Right forelimb (tissue), 1 donor: ENCODE measurements at places on chromosomes 6 and 20.

GRCh38 chr20:16167423-16168130, 405.7 kb downstream of the KIF16B start:
- no peak for DNase-seq

DNA sequence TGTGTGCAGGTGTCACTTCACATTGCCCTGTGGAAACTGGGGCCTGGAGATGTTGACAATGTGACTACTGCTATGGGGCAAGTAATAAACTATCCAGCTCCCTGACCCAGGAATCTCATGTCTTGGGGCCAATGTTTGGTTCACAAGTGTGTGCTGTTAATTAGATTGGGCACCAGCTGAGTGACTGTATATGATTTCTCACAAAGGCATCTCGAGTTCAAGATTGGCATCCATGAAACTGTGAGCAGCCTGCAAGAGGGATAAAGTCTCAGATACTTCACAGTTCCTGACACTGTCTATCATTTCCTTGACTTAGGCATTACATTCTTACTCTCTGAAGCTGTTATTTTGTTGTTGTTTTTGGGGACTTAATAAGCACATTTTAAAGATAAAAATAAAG, 264.0 kb downstream of the PRKN start:
- DNase-seq, result no peak

- no peak for DNase-seq
These were observed 9.5 kb upstream of the NR2E1 start for GRCh38 chr6:108156180-108156937.

DNA sequence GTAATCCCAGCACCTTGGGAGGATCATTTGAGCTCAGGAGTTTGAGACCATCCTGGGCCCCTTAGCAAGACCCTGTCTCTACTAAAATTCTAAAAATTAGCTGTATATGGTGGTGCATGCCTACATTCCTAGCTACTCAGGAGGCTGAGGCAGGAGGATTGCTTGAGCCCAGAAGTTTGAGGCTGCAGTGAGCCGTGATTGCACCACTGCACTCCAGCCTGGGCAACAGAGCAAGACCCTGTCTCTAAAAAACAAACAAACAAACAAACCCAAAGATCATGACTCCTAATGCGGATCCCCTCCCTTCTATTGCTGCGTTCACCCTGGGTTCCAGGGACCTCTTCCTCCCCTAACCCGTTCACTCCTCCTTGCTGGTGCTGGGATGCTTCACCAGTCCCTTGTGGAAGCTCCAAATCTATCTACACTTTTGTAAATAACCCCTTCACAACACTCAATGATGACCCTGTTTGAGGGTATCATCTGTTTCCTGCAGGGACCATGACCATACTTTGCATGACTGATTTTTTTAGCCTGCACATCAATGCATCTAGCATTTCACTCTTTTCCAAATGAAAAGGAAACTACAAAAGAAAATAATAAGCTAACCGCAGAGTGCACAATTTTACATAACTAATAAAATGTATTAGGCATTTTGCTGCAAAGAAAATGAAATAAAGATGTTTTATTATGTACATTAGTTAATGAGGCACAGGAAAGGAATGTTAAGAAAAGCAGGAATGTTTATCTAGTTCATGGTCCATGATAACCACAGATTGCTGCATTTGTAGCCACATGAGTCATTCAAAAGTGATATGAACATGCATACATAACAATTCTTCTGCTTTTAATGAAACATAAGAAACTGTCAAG, 30.5 kb upstream of the IPCEF1 start:
- DNase-seq, result no peak

DNA sequence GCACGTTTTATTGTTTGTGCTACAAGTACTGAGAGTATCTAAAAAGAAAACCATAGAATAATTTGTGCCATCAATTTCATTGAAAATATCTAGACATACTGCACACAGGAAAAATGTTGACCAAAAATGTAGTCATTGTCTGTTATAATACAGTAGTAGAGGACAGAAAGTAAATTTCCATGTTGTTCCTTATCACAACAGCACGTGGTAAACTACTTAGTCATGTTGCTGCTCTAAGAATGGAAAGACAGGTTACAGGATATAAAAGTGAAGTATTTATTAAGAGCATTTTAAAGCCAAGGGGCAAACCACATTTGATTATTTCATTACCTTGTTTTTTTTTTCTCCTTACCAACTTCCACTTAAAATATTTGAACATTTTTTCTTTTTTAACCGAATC, 89.0 kb upstream of the CEP85L start:
- no peak for DNase-seq

GRCh38 chr6:143896126-143896860, 32.0 kb downstream of the ZC2HC1B start:
- DNase-seq, result no peak

DNA sequence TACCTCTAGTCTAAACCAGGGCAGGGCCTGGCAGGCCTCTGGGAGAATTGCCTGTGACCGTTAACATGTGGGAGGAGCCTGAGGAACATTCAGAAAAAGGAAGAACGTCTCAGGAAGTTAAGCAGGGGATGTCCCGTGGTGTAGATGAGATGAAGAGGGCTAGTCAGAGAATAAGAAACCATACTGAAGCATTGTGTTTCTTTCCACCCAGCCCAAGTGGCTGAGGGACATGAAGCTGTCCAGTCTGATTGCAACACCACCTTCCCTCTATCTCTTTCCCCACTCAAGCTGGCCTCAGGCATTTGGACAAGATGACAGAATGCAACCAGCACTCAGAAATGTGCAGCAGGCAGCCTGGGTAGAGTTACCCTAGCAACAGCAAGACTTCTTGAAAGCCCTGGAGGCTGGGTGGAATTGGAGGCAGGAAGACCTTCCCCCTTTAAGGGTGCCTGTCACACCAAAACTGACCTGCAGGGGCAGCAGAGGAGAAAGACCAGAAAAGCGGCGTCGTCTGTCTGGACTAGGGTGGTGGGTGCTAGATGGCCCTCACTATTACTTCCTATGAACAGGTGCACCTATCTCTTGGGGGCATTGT, 186.1 kb downstream of the UNC5CL start:
- DNase-seq, result no peak

GRCh38 chr6:153962555-153962954, 76.5 kb upstream of the OPRM1 start:
- DNase-seq, result no peak

DNA sequence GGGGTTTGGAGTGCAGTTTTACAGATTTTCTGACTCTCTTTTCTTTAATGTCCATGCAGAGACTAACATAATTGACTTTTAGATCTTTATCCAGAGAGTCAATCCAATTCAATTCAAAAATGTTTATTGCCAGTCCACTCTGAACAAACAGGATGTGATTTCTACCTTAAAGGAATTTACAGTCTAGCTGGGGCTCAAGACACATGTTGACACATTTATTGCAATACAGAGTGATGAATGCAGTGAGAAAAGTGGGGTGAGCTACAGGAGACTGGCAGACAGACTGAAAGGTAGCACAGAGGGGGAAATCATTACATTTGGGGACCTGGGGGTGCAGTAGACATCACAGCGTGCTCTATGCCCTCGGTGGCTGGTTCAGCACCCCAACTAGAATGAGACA, 193.9 kb downstream of the SLC24A3 start:
- DNase-seq, result no peak

DNA sequence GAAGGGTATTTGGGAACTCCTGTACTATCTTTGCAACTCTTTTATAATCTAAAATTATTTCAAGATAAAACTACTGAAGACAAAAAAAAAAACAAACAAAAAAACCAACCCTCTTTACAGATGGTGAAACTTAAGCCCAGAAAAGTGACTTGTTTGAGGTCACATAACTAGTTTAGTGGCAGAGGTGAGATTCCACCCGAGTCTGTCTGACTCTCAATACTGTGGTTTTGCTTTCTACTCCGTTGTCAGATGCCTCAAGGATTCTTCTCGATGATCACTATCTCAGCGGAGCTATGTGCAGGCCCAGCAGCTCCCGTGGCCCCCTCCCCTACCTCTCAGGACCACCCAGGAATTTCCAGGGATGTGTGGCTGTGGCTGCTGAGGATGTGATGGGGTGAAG, 36.1 kb upstream of the KCNB1 start:
- no peak for DNase-seq

DNA sequence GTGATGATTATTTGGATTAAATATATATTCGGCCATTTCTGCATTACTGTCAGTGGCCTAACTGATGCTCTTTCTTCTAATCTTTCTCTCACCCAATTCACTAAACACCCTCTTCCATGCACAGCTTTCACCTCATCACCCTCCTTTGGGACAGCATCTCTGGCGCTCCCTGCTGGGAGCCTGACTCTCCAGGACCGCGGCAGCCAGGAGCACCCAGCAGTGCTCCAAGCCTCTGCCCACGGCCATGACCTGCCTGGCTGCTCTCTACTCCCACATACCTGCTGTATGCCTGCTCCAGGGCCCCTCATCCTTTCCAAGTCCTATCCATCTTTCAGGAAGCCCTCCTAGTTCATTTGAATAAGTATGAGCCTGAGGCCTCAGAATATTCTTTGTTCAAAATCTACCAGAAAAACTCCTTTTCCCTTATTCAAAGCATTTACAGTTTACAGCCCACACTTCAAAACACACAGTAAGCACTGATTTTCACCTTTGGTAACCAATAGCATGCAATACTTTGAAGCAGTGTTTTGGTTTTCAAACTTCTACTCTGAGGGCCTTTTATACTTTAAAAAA, 15.2 kb downstream of the CTCFL start:
- no peak for DNase-seq

DNA sequence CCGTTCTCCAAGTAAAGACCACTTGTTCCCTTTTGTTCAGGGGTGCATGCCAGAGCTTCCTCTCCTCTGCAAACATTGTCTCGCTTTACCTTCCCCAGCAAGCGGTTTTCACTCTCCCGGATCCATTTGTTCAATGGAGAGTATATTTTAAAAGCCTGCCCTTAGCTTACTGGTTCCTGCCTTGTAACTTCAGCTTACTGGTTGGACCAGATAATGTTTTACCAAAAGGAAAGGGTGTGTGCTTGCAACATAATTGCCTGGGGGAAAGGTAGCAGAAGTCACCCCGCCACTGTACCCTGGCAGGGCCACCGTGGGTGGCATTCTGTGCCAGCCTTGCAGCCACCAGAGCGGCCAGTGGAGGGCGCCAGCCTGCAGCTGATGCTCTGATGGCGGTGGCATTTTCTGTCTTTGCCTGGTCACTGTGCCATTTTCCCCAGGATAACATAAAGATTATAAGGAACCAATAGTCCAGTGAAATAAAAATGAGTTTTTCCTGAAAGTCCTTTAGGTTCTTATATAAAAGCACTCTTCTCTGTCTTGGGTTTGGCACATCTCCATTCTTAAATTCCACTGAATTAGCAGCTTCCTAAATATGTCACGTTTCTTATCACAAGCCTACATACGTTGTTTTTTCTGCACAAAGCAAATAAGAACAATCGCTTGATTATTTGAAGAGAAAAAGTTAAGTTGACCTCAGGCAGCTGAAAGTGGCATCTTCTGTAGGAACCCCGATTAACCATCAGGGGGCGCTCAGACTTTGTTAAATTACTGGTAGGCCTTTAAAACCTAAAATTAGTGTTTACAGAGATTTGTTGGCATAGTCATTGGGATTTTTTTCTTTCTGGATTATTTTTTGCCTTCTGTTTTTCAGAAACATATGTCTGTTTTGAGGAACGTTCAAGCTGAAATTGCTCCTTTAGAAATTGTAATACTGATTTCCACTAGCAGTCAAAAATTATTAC, 67.4 kb upstream of the XRN2 start:
- DNase-seq, result peak; percentile 56

DNA sequence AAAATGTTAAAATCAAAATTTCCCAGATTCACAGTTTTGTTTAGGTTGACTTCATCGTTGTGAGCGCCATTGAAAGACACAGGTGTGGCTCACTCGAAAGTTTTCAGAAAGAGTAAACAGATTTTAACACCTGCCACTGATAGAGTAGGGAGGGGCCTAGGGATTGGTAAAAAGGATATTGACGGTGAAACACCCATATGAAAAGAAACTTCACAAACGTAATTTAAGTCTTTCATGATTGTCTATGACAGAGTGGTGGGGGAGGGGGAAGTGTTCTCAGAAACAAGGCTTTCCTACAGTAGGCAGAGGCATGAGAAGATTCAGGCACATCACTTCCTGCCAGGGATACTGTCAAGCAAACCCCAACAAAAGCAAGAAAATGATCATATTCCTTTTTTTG, 101.4 kb downstream of the PERP start:
- no peak for DNase-seq

- DNase-seq, result no peak
These were observed 608.1 kb downstream of the QKI start for GRCh38 chr6:164022632-164023031.

- no peak for DNase-seq
These were observed 24.6 kb upstream of the CEP162 start for GRCh38 chr6:84251891-84252539.
